Skeletal muscle tissue (tissue), 5 donors: ENCODE measurements at places on chromosomes 2 and 18. TPM values are rescaled to one million over a fixed set of nuclear protein-coding genes. Genes with fewer than 3 reads are reported as not detected.

The BCL11A gene
- total RNA-seq, result 4.2 TPM

The TMEM131 gene
- 32.9 TPM for total RNA-seq

The TMEM169 gene
- total RNA-seq, result 1.6 TPM

The SERPINB12 gene
- total RNA-seq, result not detected

The ALPG gene
- not detected for total RNA-seq

The SNRNP27 gene
- total RNA-seq, result 31.8 TPM

The CYP26B1 gene
- 6.8 TPM for total RNA-seq

The STON1 gene
- 13.0 TPM for total RNA-seq

The CPO gene
- total RNA-seq, result not detected

The ACMSD gene
- total RNA-seq, result not detected

The LIMS3 gene
- 1.6 TPM for total RNA-seq

The BCL2 gene
- 39.1 TPM for total RNA-seq

The INPP5D gene
- 8.4 TPM for total RNA-seq

The MC5R gene
- total RNA-seq, result 1.6 TPM

The COL6A3 gene
- 365 TPM for total RNA-seq

The MAP3K19 gene
- not detected for total RNA-seq

The DAW1 gene
- not detected for total RNA-seq

The EMILIN2 gene
- total RNA-seq, result 23.0 TPM

The ANKRD30BL gene
- total RNA-seq, result not detected

The GREB1 gene
- 6.8 TPM for total RNA-seq

The MROH2A gene
- not detected for total RNA-seq

The GPN1 gene
- total RNA-seq, result 30.3 TPM

The IL1RL2 gene
- not detected for total RNA-seq

The RAB27B gene
- total RNA-seq, result 1.0 TPM

The RNF125 gene
- 9.4 TPM for total RNA-seq

The CREG2 gene
- total RNA-seq, result 1.6 TPM

The VAMP5 gene
- 17.7 TPM for total RNA-seq

The ATIC gene
- 19.3 TPM for total RNA-seq

The GBX2 gene
- not detected for total RNA-seq

The OSBPL6 gene
- 2.1 TPM for total RNA-seq

The TXNDC2 gene
- not detected for total RNA-seq

The TRABD2A gene
- 1.0 TPM for total RNA-seq

The DPP10 gene
- total RNA-seq, result 1.0 TPM

The KCNE4 gene
- 7.3 TPM for total RNA-seq

The G6PC2 gene
- total RNA-seq, result 1.0 TPM

The POTEC gene
- not detected for total RNA-seq

The IL36A gene
- total RNA-seq, result not detected

The ALPP gene
- total RNA-seq, result not detected

The NOL4 gene
- not detected for total RNA-seq

The DSG4 gene
- total RNA-seq, result not detected

The L3MBTL4 gene
- total RNA-seq, result 5.2 TPM

The DCDC2C gene
- total RNA-seq, result not detected

The IGFBP5 gene
- 260 TPM for total RNA-seq

The EVX2 gene
- under 0.01 TPM for total RNA-seq

The RAB12 gene
- total RNA-seq, result 85.6 TPM
